ENCODE measurements at places on chromosomes 2 and 18.
A peak's percentile ranks its signal among the peaks of the same experiment; 100 is the strongest.

DNA sequence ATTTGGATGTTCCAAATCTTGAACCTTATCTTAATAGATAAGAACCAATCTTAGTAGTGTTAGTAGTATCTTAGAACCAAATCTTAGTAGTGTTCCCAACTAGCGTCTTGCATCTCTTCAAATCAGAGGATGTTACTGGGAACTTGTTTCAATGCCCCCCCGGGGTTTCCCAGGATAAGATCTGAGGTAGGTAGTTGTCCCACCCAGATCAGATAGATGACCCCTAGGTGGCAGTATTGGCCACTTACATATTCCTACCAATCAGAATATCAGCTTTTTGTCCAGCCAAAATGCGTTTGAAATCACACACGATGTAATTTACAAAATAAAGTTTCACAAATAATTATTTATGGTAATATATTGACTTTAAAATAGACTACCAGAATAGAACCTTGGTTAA, 314.8 kb downstream of the MBD2 start:
- H3K4me1 ChIP-seq, result no peaks in the 10 kb centered on the region
- peak; percentile 22 for DNase-seq
- peaks cover 6% of the 10 kb centered on the region for H3K27me3 ChIP-seq

DNA sequence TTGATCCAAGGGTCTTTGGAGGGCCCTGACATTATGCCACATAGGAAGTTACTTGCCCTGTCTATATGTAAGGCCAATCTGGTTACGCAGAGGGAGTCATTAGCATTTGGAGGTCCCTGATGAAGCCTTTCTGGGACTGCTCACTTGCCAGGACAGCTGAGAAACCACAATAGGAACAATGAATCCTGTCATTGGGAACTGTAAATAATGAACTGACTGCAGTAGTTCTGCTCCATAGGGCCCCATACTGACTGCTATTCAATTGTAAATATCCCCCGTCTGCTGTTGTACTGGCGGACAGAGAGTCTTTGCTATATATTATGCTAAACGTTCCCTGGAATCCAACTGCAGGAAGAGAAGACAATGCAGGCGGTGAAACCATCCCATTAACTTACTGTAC, 149.4 kb upstream of the DCC start:
- no peaks in the 10 kb centered on the region for H3K36me3 ChIP-seq
- H3K27me3 ChIP-seq, result no peaks in the 10 kb centered on the region
- no peak overlapping the region for H3K4me3 ChIP-seq
- no peaks in the 10 kb centered on the region for H3K4me1 ChIP-seq
- DNase-seq, result no peak

- peaks cover 59% of the 10 kb centered on the region for H3K4me1 ChIP-seq
- H3K27me3 ChIP-seq, result no peaks in the 10 kb centered on the region
- peak overlapping the region; percentile 93 for H3K27ac ChIP-seq
- peak overlapping the region; percentile 80 for H3K4me3 ChIP-seq
- peaks cover 40% of the 10 kb centered on the region for H3K36me3 ChIP-seq
Measured at GRCh38 chr18:79405019-79405780, 9.5 kb downstream of the NFATC1 start.

DNA sequence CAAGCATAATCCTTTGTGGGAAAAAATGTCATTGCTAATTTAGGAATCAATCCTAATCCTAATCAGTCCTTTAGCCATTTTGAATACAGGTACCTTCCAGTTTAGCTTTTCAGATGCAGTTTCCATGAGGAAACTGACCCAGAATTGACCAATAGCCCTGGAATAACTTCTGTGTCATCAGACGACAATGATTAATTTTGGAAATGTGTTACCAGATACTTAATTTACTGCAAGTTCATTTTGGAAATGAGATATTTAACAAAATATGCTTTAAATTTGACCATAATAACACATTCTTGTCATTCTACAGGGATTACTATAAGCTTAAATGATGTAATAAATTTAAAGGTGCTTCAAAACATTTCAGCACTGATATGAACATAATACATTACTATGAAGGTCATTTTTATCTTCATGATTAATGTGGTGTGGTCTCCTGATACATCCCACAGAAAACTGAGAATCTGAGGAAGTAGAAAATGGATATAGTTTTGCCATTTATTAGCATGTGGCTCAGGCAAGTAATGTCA, 129.8 kb upstream of the SH3BP4 start:
- H3K4me1 ChIP-seq, result no peaks in the 10 kb centered on the region
- H3K36me3 ChIP-seq, result no peaks in the 10 kb centered on the region
- no peak for DNase-seq
- no peak overlapping the region for H3K4me3 ChIP-seq

- no peaks in the 10 kb centered on the region for H3K27me3 ChIP-seq
- peaks cover 21% of the 10 kb centered on the region for H3K36me3 ChIP-seq
- H3K27ac ChIP-seq, result no peak overlapping the region
- no peak overlapping the region for H3K4me3 ChIP-seq
Measured at GRCh38 chr2:224517963-224518362, 67.2 kb downstream of the CUL3 start.

GRCh38 chr2:106139238-106139935, 54.7 kb downstream of the UXS1 start:
- H3K4me3 ChIP-seq, result peak overlapping the region; percentile 69
- peaks cover 58% of the 10 kb centered on the region for H3K4me1 ChIP-seq
- H3K27me3 ChIP-seq, result no peaks in the 10 kb centered on the region
- H3K27ac ChIP-seq, result peak overlapping the region; percentile 90
- DNase-seq, result no peak

GRCh38 chr2:65296971-65297370, 69.3 kb downstream of the ACTR2 start:
- no peak overlapping the region for H3K27ac ChIP-seq
- H3K27me3 ChIP-seq, result peaks cover 37% of the 10 kb centered on the region
- DNase-seq, result no peak
- H3K36me3 ChIP-seq, result no peaks in the 10 kb centered on the region

GRCh38 chr2:153100151-153100550, 378.4 kb downstream of the RPRM start:
- H3K27ac ChIP-seq, result no peak overlapping the region
- no peaks in the 10 kb centered on the region for H3K36me3 ChIP-seq

DNA sequence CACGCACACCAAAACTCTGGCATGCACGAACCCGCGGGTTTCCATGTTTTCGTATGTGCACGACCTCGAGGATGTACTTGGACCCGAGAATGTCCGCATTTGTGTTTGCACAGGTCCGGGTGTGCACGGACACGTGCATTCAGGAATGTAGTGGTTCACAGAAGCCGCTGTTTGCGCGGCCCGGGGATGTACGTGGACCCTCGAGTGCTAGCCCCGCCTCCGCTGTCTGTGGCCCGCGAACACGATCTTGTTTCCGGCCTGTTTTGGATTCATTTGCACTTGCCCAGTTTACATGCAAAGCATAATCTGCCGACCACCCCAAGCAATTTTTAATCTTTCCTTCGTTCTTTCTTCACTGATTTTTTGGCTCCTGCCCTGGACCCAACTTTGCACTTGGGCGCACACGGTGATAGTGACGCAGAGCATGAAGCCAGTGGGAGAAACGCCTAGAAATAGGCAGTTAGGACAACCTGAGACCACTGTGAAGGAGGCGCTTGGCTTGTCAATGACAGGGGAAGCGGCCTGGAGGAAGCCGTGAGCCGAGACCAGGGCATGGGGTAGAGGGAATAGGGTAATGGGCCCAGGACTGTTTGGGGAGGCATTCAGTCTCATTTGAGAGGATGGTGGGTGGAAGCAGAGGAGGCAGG, 45.4 kb upstream of the PTMA start:
- H3K27ac ChIP-seq, result peak overlapping the region; percentile 90
- no peaks in the 10 kb centered on the region for H3K27me3 ChIP-seq
- peak overlapping the region; percentile 73 for H3K4me3 ChIP-seq
- peaks cover 31% of the 10 kb centered on the region for H3K4me1 ChIP-seq
- DNase-seq, result no peak

GRCh38 chr2:136135921-136136906, 18.3 kb upstream of the CXCR4 start:
- peak overlapping the region; percentile 86 for H3K27ac ChIP-seq
- peaks cover 43% of the 10 kb centered on the region for H3K27me3 ChIP-seq
- H3K4me3 ChIP-seq, result no peak overlapping the region
- H3K36me3 ChIP-seq, result peaks cover 3% of the 10 kb centered on the region
- peak; percentile 67 for DNase-seq

DNA sequence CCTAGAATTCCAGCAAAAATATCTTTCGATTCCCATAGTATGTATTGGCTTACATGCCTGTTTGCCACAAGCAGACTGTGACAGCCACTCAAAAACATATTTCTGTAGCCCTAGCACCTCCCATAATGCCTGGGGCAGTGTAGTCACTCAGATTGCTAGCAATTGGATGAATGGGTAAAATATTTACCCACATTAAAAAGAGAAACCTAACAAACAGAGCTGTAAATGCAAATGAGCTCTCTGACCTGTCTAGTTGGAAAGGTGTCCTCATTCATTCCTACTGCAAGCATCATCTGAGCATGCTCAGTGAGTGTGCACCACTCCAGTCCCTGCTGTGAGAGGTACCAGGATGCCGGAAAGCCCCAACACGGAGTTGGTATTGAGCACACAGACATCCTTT, 234.0 kb upstream of the RAB12 start:
- no peak for DNase-seq
- H3K27ac ChIP-seq, result no peak overlapping the region
- no peaks in the 10 kb centered on the region for H3K4me1 ChIP-seq
- H3K27me3 ChIP-seq, result no peaks in the 10 kb centered on the region
- no peak overlapping the region for H3K4me3 ChIP-seq

DNA sequence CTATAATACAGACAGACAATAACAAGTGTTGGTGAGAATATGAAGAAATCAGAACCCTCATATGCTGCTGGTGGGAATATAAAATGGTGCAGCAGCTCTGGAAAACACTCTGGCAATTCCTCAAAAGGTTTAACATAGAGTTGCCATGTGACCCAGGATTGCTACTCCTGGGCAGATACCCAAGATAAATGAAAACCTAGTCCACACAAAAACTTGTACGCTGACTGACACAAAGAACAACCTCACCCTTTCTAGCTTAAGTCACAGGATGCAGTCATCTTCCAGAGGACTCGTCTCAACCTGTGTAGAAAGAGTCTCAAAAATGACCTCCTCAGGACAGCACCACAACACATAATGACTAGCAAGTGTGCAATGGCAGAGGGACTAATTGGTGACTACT, 71.6 kb upstream of the ACAA2 start:
- H3K4me3 ChIP-seq, result no peak overlapping the region
- no peaks in the 10 kb centered on the region for H3K4me1 ChIP-seq
- DNase-seq, result no peak
- H3K27ac ChIP-seq, result no peak overlapping the region

DNA sequence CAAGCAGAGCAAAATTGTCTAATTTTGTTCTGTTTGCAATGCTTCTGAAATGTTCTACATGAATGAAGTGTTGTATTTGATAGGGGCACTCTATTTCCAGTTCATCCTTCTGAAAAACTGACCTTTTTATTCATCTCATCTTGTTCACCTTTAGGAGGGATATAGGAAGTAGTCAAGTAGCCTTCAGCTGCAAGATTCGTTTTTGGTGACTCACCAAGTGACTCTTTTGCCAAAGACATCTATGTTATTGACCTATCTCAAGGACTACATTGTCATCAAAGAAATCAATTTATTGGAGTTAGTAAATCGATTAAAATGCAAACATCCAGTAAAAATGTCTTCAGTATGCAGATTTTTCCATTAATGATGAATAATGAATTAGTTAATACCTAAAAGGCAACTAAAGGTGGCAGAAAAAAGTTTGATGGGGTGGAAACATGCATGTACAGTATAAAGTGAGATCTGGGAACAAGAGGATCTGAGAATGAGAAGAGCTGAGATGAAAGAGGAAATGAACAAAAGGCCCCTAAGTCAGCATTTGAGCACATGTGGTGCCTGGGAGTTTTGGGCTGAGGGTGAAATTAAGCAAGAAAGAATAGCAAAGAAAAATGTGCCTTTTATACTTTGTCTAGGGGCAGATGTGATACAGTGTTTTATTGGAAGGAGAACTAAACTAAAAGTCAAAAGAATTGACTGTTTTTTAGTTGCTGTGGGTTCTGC, 255.1 kb upstream of the LINC00305 start:
- no peak overlapping the region for H3K27ac ChIP-seq
- H3K4me3 ChIP-seq, result no peak overlapping the region
- no peaks in the 10 kb centered on the region for H3K36me3 ChIP-seq
- no peak for DNase-seq
- no peaks in the 10 kb centered on the region for H3K4me1 ChIP-seq
- no peaks in the 10 kb centered on the region for H3K27me3 ChIP-seq

DNA sequence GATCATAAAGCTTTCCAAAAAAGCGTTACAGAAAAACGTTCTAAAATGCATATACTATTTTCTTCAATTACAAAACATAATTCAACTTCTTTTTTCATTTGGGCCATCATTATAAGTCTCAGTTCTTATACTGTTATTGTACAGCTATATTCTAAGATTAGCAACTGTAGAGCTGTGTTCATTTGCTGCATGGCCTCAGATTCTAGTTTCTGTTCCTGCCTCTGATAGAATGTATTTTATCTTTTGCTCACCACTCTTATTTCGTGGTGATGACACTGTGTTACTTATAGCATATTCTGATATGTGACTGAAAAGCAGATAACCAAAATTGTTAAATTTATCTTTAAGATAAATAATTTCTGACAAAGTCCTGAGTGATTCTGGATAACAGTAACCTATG, 67.2 kb downstream of the PTRHD1 start:
- H3K36me3 ChIP-seq, result peaks cover 9% of the 10 kb centered on the region
- H3K27ac ChIP-seq, result no peak overlapping the region
- no peak for DNase-seq
- H3K4me1 ChIP-seq, result no peaks in the 10 kb centered on the region

- no peak overlapping the region for H3K27ac ChIP-seq
- no peaks in the 10 kb centered on the region for H3K36me3 ChIP-seq
- no peaks in the 10 kb centered on the region for H3K27me3 ChIP-seq
- no peak overlapping the region for H3K4me3 ChIP-seq
Measured at GRCh38 chr2:187541086-187542085, 12.8 kb downstream of the TFPI start.

DNA sequence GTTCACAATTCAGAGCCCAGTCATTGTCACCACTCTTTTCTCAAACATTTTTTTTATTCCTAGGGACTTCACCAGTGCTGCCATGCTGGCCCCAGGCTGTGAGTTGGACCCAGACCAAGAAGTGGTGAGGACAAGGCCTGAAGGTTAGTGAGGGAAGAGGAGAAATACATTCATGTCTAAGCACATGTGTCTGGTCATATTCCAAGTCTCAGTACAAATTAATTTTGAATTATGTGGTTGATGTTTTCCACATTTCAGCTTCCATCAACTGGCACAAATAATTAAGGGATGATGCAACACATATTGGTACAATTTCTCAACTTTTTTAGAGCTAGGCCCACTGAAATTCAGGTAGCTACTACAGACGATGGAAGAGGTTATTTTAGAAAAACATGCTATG, 106.6 kb upstream of the UPP2 start:
- H3K4me1 ChIP-seq, result no peaks in the 10 kb centered on the region
- no peaks in the 10 kb centered on the region for H3K36me3 ChIP-seq
- H3K27ac ChIP-seq, result no peak overlapping the region
- no peak overlapping the region for H3K4me3 ChIP-seq
- H3K27me3 ChIP-seq, result no peaks in the 10 kb centered on the region

- H3K27me3 ChIP-seq, result no peaks in the 10 kb centered on the region
- no peak overlapping the region for H3K4me3 ChIP-seq
- H3K4me1 ChIP-seq, result no peaks in the 10 kb centered on the region
- no peak overlapping the region for H3K27ac ChIP-seq
- no peak for DNase-seq
- no peaks in the 10 kb centered on the region for H3K36me3 ChIP-seq
Measured at GRCh38 chr2:21453723-21454450, 330.1 kb downstream of the TDRD15 start.

Data from activated CD4-positive, alpha-beta memory T cell treated with anti-CD3 and anti-CD28 coated beads, Interleukin-2, amount 10 ng/mL, durations not matched to agents 7 days and 5 days (primary cell).